Stimulated activated naive CD8-positive, alpha-beta T cell treated with anti-CD3 and anti-CD28 coated beads, Interleukin-15, Interleukin-2, amounts not matched to agents 100 U/mL and 50 U/mL, for 24 hours (primary cell): ENCODE measurements at places on chromosomes 2 and 18.
A peak's percentile ranks its signal among the peaks of the same experiment; 100 is the strongest.

DNA sequence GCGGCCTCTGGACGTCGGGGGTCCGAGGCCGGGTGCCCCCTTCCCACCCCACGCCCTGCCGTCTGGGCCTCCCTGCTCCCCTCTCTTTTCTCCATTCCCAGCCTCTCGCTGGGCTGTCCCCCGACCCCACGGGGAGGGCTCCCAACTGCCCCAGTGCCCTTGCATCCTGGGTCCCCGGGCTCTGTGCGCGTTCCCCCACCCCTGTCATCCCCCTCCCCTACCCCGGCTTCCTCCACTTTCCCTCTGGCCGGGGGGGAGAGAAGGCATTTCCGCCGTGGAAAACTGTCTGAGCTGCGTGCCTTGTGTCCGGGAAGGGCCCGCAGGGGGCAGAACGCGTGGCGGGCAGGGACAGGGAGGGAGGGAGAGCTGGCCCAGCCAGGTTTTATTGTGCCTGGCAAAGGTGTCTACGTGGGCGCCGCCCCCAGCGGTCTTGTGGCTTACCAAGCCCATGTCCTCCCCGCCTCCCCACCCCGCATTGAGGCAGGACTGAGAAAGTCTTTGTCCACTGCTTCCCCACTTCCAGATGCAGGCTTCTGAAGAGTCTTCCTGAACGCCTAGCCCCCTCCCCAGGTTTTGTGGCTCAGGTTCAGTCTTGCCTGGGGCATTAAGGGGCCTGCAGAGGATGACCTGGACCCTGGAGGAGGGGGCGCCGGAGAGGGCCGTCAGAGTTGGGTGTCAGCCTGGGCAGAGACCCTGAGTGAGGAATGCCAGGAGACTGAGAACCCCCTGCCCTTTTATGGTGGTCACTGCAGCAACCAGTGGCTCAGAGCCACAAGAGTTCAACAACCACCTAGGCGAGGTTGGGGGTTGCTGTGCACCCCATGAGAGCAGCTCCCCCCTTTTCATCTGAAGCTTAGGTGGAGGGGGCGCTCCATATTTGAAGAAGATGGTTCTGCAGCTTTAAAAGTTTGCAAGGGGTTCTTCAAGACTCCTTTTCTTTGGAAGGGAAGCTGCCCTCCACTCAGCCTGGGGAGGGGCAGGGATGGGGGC lies 1.3 kb downstream of the ITM2C start:
- DNase-seq = peak; percentile 58

DNA sequence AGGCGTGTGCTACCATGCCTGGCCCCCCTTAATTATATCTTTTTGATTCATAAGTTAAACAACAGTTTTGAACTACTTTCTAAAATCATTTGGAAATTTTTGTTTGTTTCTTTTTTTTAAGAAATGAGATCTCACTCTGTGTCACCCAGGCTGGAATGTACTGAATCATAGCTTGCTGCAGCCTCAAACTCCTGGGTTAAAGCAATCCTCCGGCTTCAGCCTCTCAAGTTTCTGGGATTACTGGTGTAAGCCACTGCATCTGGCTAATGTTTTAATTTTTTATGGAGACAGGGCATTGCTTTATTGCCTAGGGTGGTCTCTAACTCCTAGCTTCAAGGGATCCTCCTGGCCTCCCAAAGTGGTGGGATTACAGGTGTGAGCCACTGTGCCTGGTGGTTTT lies 71.5 kb downstream of the BABAM2 start:
- no peak for DNase-seq

- DNase-seq = no peak
These were observed 1.3 kb downstream of the YWHAQ start for GRCh38 chr2:9629222-9630116.

DNA sequence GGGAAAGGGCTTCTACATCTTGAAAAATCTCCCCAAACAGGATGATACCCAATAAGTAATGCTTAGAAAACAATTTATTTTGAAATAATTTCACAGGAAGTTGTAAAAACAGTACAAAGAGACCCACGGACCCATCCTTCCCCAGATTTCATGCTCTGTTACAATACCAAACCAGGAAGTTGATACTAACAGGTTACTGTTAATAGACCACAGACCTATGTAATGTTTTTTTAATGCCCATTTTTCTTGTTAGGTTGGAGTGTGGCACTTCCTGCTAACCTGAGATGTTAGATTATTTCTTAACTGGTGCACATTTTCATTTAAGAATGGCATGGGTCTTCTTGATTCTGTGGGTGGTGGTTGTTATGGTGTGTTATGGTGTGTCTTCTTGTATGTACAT lies 21.4 kb upstream of the MGAT5 start:
- DNase-seq = no peak

- no peak for DNase-seq
These were observed 200.6 kb downstream of the TCF4 start for GRCh38 chr18:55387139-55387984.

GRCh38 chr2:73851274-73851673 lies 22.5 kb downstream of the STAMBP start:
- DNase-seq = no peak

DNA sequence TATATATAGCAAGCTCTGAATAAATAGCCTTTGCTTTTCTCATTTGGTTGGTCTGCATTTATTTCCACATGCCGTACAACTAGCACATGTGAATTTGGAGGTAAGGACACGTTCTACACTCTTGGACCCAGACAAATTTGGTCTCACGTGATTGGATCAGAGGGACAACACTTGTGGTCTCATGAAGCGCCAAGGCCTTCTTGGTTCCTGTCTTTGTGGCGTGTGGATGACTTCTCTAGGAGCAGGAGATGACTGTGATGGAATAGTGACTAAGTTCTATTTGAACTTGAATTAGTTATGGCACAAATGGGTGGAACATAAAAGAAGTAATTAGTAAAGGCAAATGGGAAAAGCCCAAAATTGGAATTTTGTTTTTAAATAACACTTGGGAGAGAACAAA lies 206.9 kb downstream of the BCL2 start:
- DNase-seq = no peak

GRCh38 chr2:159160954-159161353 lies 125.5 kb downstream of the WDSUB1 start:
- no peak for DNase-seq

DNA sequence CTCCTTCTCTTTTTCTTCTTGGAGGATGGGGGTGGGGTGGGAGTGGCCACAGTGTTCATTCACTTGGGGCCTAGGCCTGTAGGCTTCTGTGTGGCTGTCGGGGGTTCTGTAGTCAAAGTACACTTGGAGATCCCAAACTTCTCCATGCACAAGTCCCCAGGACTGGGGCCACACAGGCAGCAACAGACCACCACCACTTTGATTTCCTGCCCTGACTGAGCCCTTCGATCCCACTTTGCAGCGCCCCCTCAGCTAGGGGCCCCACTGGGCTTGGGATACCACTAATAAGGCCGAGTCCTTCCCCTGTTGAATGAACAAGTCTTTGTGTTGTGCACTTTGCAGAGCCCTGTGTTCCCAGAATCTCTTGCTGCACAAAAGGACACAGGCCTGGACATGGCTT lies 5.5 kb upstream of the TEX51 start:
- no peak for DNase-seq

GRCh38 chr18:4636967-4637366 lies 181.9 kb upstream of the DLGAP1 start:
- DNase-seq = no peak

- DNase-seq = no peak
These were observed 46.9 kb upstream of the TAF1B start for GRCh38 chr2:9796056-9797010.

- no peak for DNase-seq
These were observed 153.4 kb upstream of the CCDC150 start for GRCh38 chr2:196486146-196486545.
